Lung (tissue), 17 donors: ENCODE measurements at places on chromosomes 3 and 15. TPM values are rescaled to one million over a fixed set of nuclear protein-coding genes. Genes with fewer than 3 reads are reported as not detected.

ECE2 gene
- total RNA-seq, result not detected

HTD2 gene
- 7.5 TPM for total RNA-seq

GPR160 gene
- 18.7 TPM for total RNA-seq

DNA sequence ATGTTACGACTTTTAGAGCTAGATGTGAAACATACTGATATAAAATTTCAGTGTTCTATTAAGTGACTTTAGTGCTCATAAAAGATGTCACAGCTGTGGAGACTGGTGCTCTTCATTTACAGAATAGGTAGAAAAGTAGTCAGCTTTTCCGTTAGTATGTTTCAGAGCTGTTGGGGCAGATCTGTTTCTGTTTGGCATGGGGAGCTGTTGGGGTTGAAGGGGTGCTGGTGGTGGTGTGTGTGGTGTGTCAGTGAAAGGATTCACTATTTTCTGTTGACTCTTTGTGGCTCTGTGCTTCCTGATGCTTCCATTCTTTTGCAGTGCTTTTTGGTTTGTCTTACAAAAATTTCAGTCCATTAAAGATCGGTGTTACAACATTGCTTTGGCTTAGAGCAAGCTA lies 3.2 kb downstream of the UBE2E2 start:
- H3K4me1 ChIP-seq, result no peaks in the 10 kb centered on the region
- no peak overlapping the region for H3K4me3 ChIP-seq
- peaks cover 3% of the 10 kb centered on the region for H3K36me3 ChIP-seq
- DNase-seq, result peak; percentile 3
- H3K27me3 ChIP-seq, result no peaks in the 10 kb centered on the region

- H3K4me1 ChIP-seq, result no peaks in the 10 kb centered on the region
- no peak overlapping the region for H3K27ac ChIP-seq
- H3K36me3 ChIP-seq, result no peaks in the 10 kb centered on the region
- H3K27me3 ChIP-seq, result no peaks in the 10 kb centered on the region
- H3K4me3 ChIP-seq, result no peak overlapping the region
Observed at GRCh38 chr3:159229116-159229680, 427.3 kb downstream of the MFSD1 start.
